ENCODE measurements at places on chromosomes 2 and 18.

- no peak for DNase-seq
Measured at GRCh38 chr2:223054193-223054781, 2.3 kb downstream of the KCNE4 start.

DNA sequence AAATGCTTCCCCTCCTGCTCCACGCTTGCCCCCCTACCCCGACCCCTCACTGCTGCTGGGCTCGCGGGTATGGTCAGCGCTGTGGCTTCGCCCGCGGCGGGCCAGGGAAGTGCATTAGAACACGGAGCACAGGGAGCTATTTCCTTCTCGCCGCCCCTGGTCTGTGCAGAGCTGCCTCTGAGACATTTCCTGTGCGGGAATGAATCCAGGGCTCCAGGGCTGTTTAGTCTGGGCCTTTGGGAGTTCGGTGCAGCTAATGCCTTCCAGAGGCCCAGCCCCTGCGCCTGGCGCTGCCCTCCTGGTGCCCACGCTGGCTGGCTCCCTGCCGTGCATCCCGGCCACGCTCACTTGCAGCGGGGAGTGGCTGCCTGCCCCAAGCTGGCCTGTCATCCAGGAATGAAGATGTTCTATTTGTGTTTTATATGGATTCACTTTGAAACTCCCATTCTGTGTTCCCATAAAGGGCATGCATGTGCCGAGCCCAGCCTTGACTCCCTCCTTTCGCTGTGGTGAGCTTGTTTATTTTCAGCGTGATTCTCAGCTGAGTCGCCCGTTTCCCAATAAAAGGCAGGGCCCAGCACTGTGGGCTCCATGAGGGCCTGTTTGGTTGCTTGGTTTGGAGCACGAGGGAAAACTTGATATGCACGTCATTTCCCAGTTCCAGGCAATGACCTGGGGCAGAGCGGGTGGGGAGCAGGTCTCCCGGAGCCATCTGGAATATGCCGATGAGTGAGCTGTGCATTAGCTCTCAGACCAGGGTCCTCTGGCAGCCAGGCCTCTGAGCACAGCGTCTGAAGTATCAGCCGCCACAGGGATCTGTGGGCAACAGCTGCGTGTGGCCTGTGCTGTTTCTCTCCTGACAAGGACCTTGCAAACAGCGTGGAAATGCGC is 42.7 kb downstream of the SH3RF3 start:
- DNase-seq, result no peak

DNA sequence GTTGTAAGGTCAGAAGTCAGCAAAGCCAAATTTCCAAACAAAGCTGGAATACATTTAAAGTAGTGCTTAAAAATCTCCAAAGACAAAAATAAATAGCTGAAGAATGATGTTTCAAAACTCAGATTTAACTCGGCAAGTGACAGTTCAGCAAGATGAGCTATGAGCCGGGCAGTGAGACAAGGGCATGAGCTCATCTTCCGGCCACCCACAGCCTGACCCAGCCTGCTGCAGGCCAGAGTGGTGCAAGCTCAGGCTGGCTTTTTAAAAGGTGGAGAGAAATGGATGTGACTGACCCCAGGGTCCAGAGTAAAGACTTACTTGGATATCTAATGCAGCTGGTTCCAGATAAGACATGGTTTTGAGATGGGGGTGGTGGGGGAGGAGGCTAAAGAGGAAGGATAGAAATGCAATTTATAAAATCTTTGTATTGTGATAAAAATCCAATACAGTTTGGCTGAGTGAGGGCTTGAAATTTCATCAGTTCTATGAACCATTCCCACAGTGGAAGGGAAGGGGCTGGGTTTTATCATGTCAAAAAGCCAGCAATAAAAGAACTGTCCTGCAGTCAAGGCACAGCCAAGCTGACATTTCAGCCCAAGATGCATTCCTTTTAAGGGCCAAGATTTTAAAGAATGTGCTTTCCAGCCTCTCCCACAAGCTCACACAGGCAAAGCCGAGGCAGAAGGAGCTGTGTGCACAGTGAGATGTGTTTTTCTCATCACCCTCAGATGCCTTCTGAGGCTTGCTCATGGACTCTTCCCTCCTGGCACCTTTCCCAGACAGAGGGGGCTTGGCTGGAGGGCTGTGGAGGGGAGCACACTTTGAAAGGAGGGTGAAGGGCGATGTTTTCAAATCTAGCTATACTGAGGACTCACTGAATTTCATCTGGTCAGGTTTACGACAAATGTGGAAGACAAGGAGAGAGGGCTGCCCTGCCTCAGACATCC is 97.9 kb upstream of the KLHL29 start:
- no peak for DNase-seq

DNA sequence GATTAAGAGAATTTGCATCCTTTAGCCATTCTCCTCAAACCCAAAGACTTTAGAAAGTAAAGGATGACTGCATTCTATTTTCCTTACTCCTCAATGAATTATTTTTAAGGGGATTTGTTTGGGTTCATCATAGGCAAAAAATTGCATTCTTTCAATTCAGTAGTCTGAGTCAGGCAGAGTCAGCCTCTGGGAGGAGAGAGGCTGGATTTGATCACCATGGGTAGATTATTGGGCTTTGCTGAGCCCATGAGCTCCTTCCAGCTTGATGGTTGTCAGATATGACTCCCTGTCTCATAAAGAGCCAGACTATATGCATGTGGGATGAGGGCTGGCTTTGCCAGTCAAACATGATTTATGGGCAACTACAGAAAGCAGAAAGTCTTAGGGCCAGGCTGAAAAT is 101.2 kb downstream of the KCNS3 start:
- DNase-seq, result no peak

DNA sequence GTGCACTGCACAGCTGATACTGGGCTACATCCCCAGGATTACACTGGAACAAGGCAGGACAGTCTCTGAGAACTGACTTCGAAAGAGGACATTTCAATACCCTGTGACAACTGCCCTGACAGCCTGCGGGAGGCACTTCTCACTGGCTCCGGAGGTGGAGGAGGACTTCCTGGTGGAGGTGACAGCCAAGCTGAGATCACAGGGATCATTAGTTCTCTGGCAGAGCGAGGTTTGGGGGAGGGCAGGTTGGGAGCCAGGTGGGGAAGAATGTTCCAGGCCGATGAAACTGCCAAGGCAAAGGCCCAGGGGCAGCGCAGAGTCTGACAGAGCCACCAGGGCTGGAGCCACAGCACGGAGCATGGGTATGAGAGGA is 28.0 kb upstream of the NPAS2 start:
- no peak for DNase-seq
